Naive B cell (primary cell): ENCODE measurements at places on chromosomes 5 and 9. TPM values are rescaled to one million over a fixed set of nuclear protein-coding genes. Genes with fewer than 3 reads are reported as not detected.

The HMGCR gene
- polyA plus RNA-seq = 9.9 TPM

- no peak for DNase-seq
These were observed 1127.5 kb downstream of the TAF11L14 start for GRCh38 chr5:18761801-18762200.

DNA sequence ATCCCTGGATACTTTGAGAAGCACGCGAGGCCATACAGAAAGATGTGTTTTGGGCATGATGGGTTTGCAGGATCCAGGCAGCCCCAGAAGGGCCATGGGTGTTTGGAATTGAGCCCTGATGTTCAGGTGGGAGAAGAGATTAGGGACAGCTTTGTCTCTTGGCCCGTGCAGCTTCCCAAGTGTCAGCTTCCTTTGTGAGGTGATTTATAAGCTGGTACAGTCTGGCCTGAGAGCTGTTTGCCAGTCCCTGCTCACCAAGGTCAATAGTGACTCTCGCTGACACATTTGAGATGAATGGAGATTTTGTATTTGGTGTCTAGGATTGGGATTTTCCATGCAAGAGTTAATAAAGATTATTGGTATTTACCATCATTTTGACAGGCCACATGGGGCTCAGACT lies 165.9 kb downstream of the ICE1 start:
- DNase-seq = no peak

DNA sequence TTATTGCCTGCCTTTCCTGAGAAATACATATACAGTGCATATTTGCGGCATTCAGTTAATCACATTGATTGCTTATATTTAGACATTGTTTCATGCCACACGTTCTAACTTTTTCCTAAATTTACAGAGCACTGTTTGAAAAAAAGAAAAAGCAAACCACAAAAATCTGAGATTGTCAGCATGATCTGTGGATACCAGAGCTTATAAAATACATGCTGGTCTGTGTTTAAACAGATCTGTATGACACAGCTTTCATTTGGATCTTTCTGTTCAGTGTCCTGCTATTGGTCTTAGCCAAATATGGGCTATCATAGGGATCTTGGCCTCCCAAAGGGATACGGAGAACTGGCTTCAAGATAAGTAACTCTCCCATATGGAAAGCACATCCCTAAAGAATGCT lies 20.2 kb downstream of the ALDH1A1 start:
- DNase-seq = no peak

- peak; percentile 7 for DNase-seq
These were observed 89.0 kb upstream of the MAP1B start for GRCh38 chr5:72018143-72018803.

DNA sequence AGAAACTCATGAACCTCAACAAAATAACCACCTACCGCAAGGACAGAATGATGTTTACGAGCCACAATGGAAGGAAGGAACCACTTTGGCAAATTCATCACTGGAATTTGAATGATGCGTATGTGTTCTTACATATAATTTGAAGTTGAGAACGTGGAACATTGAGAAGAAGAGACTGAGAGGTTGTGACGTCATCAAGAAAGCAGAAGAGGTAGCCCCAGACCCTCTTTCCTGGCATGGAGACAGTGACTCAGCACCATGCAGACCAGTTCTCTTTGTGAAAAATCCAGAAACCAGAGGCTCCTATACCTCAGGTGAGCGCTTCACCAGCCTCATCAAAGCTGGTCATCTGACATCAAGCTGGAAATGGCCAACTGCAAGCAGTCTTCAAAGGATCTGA lies 124.5 kb downstream of the PDZD2 start:
- no peak for DNase-seq
